ENCODE measurements at places on chromosomes 3 and 15.

GRCh38 chr3:157667493-157667892 lies 164.3 kb upstream of the VEPH1 start:
- no peak for DNase-seq

DNA sequence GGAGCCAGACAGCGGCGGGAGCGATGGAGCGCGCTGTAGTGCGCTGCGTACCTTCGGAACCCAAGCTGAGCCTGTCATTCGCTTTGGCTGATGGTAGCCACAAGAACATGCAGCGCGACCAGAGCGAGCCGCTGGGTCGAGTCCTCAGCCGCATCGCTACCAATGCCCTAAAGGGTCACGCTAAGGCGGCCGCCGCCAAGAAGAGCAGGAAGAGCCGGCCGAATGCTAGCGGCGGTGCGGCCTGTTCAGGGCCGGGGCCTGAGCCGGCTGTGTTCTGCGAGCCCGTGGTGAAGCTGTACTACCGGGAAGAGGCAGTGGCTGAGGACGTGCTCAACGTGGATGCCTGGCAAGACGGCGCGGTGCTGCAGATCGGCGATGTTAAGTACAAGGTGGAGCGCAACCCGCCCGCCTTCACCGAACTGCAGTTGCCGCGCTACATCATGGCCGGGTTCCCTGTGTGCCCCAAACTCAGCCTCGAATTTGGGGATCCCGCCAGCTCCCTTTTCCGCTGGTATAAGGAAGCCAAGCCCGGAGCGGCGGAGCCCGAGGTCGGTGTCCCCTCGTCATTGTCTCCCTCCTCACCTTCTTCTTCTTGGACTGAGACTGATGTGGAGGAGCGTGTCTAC lies 498 bp downstream of the PDE12 start:
- DNase-seq: no peak

- no peak for DNase-seq
These were observed 5.5 kb downstream of the CHSY1 start for GRCh38 chr15:101246391-101246790.

- DNase-seq: no peak
These were observed 43.7 kb upstream of the RBM5 start for GRCh38 chr3:50044976-50045375.

DNA sequence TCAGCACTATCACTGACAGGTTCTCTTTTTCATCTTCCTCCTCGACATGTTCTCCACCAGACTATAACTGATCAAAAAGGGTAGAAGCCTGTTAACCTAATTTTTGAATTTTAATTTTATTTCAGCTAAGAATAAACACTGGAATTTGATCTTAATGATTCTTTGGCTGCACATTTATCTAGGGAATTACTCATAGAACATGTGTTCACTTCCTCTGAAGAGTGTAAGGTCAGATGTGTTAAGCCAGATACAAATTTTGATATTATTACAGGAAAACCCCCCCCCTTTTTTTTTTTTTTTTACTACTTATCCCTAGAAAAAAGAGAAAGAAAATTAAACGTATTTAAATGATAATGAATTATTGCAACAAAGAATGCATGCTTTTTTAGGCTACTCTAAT lies 15.0 kb downstream of the DCBLD2 start:
- no peak for DNase-seq

- no peak for DNase-seq
These were observed 639 bp downstream of the FOXP1 start for GRCh38 chr3:71582612-71583565.

GRCh38 chr3:183015185-183015584 lies 34.8 kb upstream of the DCUN1D1 start:
- DNase-seq: no peak

DNA sequence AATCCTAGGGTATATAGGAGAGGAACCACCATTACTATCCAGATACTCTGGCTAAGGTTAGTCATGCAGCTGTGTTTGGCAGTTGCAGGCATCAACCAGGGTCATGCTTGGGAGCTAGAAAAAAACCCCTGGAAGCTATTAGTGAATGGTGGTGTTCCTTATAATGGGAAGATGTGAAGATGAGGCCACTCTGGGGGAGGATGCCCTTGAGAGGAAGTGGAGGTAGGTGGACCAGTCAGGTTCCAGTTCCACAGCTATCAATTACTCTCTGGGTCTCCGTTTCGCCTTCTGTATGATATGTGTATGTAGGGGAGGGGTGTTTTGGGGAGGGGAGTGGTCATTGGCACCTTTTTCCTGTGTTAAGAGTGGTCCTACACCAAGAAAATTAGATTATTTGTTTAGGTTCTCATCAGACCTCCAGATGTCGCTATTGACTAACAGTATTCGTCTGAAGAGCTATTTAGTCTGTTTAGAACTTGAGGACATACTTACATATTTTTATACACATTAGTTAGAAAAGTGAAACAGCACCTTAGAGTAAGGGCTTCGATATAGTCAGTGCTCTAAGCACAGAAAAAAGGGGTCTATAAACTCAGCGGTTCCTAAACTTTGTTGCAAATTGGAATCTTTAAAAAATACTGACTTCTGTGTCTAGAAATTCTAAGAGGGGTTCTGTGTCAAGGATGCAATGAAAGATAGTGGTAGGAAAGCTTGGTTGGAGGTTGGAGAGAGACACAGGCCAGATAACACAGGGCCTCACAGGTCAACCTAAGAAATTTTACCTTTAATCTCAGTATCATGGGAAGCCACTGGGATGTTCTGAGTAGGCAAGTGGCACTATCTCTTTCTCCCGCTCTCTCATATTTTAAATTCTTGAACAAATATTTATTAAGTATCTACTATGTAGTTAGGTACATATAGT lies 9.1 kb upstream of the HPS3 start:
- peak; percentile 8 for DNase-seq

DNA sequence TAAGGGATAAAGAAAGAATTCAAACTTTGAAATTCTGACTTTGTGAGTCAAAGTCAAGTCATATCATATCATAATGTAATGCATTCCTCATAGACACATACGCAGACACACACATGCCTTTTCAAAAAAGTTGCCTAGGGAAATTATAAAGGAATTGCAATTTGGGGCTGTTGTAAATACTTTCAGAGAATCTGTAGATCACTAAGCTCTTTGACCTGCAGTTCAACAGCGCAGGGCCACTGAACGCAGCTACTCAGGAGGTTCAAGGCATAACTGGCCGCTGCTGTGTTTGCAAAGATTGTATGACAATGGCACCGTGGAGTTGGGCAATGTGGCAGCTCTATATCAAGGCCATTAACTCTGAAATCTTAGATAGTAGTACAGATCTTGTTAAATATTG lies 188.4 kb upstream of the THRB start:
- DNase-seq: no peak

GRCh38 chr15:33913459-33913858 lies 54.8 kb upstream of the CHRM5 start:
- DNase-seq: no peak

DNA sequence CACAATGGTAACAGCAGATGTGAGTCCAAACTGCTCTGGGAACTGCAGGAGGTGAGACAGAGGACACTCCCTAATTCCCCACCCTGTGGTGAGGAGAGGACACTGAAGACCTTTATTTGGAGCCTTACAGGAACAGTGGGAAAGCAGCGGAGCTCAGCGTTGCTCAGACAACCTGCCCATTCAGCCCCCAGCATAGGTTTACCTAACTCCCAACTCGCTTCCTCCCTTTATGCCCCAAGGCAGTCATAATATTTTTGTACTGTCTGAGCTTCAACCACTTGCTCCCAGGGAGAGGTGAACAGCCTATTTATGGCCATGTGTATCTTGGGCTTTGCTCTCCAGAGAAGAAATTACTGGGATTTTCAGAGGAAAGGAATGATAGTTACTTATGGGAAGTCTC lies 34.1 kb downstream of the SHC4 start:
- DNase-seq: no peak

- DNase-seq: no peak
These were observed 155.7 kb downstream of the NEK10 start for GRCh38 chr3:27213450-27213849.

GRCh38 chr3:29514912-29515311 lies 234.0 kb downstream of the RBMS3 start:
- DNase-seq: no peak

DNA sequence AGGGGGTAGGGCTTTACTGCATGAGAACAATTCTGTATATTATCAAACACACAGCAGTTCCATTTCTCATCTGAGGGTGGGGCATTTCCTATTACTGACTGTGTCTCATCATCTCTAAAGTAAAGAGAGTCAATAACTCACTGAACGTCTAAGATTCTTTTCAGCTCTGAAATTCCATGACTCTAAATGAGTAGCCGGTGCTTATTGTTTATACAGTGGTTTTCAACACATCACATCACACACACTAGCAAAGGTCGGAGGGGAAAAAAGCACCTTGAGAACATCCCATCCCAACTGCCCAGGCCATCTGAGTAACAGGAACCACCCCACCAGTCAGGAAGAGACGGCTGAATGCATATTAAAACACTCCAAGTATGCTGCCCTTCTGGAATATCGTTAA lies 196.0 kb downstream of the SUCLG2 start:
- no peak for DNase-seq

- DNase-seq: no peak
These were observed 62.1 kb downstream of the CORO2B start for GRCh38 chr15:68640791-68641331.

DNA sequence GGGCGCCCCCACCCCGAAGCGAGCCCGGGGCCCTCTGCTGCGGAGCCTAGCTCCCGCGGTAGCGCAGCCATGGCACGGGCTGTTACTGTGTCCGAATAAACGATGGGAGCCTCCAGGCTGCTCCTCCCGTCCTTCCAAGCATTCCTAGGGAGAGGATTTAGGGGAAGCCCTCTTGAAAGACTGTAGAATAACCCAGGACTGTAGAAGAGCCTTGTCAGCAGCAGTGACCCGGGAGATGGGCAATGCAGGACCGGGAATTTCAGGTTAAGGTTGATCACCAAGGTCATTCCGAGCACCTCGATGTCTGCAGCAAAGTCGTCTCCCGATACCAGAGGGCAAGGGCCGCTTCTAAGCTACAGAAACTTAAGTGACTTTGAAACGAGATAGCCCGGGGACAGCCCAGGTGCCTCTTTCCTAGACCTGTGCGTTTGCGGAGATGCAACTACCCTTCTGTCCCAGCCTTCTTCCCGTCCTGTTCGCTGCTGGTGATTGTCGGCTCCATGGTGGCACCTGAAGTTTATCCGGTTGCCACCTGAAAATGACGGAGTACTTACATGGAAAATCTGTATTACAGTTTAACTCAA lies 753 bp upstream of the MYO5A start:
- no peak for DNase-seq

- DNase-seq: no peak
These were observed 43.1 kb downstream of the PEAK1 start for GRCh38 chr15:77376770-77377169.

DNA sequence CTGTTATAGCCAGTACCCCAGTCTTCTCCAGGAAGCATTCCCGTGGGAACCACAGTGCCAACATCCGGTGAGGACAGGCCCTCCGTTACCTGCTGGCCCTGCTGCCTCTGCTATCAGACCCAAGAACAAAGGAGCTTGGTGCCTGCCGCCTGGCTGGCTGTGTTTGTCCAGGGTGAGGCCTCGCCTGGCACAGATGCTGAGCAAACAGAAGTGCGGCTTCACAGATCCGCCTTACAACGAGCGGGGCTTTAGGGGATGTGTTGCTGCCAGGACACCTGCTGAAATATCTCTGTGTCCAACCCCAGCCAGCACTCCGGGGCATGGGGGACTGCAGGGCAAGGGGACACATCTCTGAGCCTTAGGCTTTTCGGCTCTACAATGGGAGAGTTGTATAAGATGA lies 2.2 kb upstream of the EPHB3 start:
- DNase-seq: peak; percentile 11

GRCh38 chr3:64070704-64071103 lies 47.4 kb upstream of the PSMD6 start:
- DNase-seq: no peak

- no peak for DNase-seq
These were observed 230.9 kb upstream of the FEZF2 start for GRCh38 chr3:62604298-62604697.

DNA sequence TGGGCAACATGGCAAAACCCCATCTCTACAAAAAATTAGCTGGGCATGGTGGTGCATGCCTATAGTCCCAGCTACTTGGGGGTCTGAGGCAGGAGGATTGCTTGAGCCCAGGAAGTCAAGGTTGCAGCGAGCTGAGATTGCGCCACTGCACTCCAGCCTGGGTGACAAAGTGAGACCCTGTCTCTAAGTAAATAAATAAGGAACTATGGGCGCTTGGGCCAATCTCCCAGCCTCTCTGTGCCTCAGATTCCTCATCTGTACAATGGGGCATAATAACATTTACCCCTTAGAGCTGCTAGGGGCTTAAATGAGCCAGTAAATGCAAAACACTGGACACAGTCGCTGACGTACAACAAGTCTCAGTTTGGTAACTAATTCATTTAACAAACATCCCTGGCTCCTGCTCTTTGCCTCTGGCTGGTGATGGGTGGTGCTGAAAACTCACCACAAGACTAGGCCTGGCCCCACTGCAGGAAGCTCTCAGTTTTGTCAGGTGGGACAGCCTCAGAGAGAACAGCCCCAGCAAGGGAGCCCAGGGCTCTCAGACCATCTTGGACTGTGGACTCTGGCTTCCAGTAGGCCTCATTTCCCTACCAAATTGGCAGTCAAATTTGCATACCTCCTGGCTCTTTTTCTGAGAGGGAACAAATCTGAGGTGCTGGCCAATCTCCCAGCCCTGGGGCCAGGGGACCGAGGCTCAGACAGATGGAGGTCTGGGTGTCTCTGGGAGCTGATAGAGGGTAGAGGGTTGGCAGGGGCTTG lies 6.4 kb upstream of the TBC1D2B start:
- DNase-seq: no peak

GRCh38 chr3:9399746-9400145 lies 2.3 kb downstream of the SETD5 start:
- DNase-seq: peak; percentile 34

DNA sequence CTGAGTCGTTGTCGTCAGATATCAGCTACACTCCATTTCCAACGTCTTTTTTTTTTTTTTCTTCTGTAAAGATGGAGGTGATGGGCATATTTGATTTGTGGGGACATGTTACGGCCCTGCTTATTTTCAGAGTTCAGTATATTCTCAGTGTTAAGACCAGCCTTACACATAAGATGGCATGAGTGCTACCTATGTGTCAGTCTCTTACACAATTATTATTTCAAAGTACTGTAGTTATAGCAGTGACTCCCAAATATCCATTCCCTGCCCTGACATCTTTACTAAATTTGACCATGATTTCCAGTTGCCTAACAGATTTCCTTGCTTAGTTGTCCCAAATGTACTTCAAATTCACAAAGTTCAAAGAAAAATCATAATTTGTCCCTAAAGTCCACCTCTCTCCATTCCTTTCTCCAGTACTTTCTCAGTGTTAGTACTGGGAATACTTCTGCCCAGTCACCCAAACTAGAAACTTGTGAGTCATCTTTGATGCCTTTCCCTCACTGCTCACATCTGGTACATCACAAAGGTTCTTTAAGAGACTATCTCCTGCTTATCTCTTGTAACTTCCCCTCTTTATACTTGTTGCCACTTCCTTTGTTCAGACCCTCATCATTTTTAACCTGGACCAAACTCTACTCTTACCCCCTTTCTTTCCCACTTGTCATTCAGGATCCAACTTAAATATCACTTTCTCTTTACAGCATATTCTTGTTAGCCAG lies 67.0 kb downstream of the ZNF609 start:
- no peak for DNase-seq

GRCh38 chr15:81347910-81348309 lies 24.0 kb upstream of the STARD5 start:
- DNase-seq: no peak

- DNase-seq: no peak
These were observed 22.3 kb downstream of the CFAP92 start for GRCh38 chr3:128971421-128972100.

GRCh38 chr15:51377038-51377786 lies 35.8 kb downstream of the GLDN start:
- DNase-seq: no peak

All from NCI-H187 (cell line).